Cortex of kidney (tissue), 1 donor: ENCODE measurements at places on chromosomes 3 and 15.

DNA sequence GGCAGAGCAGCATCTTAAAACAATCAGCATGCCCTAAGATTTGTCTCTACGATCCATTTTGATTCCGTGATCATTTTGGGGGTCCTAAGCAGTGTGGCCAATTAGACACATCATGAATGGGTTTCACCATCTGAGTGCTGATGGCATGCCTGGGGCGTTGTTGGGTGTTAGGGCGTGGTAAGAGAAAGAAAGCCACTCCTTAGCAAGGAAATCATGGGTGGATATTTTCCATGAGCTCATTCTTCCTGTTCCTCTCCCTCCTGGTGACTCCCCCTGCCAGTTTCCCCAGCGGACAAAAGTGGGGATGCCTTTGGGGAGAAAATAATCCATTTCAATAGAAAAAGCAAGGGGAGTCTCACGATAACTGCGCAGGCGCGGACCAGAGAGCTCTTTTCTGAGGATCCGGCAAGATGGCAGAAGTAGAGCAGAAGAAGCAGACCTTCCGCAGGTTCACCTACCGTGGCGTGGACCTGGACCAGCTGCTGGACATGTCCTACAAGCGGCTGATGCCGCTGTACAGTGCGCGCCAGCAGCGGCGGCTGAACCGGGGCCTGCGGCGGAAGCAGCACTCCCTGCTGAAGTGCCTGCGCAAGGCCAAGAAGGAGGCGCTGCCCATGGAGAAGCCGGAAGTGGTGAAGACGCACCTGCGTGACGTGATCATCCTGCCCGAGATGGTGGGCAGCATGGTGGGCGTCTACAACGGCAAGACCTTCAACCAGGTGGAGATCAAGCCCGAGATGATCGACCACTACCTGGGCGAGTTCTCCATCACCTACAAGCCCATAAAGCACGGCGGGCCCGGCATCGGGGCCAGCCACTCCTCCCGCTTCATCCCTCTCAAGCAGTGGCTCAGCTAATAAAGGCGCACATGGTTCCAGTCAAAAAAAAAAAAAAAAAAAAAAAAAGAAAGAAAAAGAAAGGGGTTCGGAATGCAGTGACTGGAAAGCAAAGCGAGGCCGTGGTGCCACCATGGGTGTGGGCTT, 301.8 kb downstream of the LRTM1 start:
- no peak for DNase-seq

- DNase-seq = no peak
Observed at GRCh38 chr3:106678657-106679390, 698.4 kb upstream of the CCDC54 start.

- DNase-seq = no peak
Observed at GRCh38 chr15:74857671-74858368, 14.9 kb upstream of the ULK3 start.

- no peak for DNase-seq
Observed at GRCh38 chr15:84880822-84881519, 3.5 kb upstream of the SLC28A1 start.

GRCh38 chr3:54994111-54994513, 66.3 kb upstream of the LRTM1 start:
- no peak for DNase-seq

DNA sequence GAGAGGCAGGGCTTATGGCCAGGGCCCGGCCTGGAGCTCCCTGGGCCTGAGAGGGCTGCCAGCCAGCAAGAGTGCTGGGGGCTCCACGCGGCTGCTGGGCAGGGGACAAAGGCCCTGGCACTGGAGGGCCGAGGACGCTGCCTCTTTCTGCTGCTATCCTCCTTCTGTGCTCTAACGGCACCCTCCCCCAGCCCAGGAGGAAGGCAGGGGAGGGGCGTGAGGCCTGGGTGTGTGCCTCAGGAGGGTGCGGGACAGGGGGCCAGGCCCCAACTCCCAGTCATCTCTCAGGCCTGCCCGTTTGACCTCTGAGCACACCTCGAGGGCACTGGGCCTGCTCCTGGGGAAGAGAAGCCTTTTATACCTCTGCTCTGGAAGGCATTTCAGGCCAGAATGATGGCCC, 115.5 kb downstream of the ADCY5 start:
- no peak for DNase-seq

DNA sequence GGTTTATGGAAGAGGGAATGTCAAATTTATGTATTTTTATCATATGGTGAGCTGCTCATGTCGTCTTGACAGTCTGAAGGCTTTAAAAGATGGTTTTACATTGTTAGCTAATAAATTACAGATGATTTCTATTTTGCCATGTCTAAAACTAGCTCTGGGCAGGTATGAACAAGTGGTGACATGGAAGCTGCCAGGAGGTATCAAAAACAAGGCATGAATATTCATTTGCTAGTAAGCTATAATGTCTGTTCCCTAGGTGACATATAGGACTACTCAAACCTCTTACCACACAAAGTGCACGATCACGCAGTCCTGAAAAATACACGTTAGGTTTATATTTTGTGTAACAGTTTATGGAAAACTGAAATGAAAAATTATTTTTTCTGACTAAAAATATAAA, 34.8 kb downstream of the ST3GAL6 start:
- DNase-seq = no peak

DNA sequence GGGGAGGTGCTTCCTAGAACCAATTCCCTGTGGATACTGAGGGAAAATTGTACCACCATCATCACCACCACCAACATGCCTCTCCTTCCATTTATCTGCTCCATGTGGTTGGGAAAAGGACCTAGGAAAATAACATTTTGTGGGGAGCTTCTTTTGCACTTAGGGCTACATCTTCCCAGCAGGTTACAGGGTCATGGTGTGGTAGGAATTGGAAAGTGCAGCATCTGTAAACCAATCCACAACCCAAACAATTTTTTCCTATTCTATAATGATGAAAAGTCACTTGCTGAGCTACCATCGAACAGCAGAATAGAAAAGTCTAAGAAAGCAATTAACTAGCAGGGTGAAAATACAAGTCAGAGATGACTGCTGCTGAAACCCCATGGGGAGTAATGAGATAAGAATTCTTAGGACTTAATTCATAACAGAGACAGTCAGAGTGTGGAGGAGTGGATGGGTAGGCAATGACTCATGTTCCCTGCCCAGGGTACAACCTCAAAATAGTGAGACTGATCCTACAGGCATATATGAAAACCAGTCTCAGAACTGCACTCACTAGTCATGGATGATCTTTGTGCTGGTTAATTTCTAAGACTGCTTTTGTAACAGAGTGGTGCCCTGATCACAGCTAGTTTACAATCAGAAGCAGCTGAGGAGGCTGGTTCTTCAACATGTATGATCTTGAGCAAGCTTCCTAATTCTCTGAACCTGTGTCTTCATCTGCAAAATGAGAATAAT, 38.1 kb upstream of the LEKR1 start:
- no peak for DNase-seq

- no peak for DNase-seq
Observed at GRCh38 chr3:136135039-136135802, 60.9 kb downstream of the MSL2 start.

DNA sequence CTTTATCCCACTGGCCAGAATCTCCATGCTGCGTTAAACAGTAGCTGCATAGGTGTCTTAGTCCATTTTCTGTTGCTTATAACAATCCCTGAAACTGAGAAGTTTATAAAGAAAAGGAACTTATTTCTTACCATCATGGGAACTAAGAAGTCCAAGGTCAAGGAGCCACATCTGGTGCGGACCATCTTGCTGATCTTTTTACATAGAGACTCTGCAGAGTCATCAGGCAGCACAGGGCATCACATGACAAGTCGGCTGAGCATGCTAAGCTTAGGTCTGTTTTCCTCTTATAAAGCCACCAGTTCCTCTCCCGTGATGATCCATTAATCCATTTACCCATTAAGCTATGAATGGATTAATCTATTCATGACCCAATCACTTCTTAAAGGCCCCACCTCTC, 22.4 kb upstream of the FAM174B start:
- no peak for DNase-seq

DNA sequence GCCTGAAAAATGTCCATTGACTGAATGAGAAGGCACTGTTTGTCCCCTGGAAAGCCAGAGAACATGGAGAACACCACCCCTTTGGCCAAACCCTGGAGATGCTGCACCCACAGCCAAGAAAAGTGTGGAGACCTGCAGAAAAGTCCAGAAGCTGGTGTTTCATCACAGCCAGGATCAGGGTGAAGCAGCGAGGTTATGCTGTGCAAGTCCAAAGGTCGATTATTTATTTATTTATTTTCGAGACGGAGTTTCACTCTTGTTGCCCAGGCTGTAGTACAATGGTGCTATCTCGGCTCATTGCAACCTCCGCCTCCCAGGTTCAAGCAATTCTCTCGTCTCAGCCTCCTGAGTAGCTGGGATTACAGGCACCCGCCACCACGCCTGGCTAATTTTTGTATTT, 5.5 kb upstream of the CTSH start:
- no peak for DNase-seq

- DNase-seq = no peak
Observed at GRCh38 chr3:30248423-30248822, 358.0 kb upstream of the TGFBR2 start.

DNA sequence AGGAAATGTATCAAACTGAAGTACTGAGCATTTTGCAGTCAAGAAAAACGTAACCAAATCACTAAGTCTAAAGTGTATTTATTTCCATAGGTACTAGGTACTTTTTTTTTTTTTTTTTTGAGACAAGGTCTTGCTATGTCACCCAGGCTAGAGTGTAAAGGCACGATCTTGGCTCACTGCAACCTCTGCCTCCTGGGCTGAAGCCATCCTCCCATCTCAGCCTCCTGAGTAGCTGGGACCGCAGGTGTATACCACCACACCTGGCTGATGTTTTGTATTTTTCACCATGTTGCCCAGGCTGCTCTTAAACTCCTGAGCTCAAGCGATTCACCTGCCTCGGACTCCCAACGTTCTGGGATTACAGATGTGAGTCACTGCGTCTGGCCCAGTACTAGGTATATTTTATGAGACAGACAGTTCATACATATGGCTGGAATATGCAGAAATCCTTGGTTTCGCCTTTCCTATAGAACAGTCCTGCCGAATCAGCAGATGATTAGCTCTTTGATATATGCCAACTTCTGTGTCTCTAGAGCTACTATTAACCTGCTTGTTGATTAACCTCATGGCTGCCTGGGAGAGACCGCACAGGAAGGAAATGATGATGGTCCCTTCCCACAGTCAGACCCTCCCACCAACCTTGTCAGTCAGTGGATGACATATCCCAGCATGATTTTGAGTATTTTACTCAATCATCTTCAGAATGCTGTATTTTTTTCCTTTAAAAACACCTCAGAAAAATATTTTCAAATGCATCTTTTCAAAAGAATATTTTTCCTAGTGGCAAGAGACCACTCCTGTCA, 32.3 kb downstream of the TMOD3 start:
- no peak for DNase-seq

GRCh38 chr3:81198216-81198615, 563.2 kb downstream of the GBE1 start:
- no peak for DNase-seq

DNA sequence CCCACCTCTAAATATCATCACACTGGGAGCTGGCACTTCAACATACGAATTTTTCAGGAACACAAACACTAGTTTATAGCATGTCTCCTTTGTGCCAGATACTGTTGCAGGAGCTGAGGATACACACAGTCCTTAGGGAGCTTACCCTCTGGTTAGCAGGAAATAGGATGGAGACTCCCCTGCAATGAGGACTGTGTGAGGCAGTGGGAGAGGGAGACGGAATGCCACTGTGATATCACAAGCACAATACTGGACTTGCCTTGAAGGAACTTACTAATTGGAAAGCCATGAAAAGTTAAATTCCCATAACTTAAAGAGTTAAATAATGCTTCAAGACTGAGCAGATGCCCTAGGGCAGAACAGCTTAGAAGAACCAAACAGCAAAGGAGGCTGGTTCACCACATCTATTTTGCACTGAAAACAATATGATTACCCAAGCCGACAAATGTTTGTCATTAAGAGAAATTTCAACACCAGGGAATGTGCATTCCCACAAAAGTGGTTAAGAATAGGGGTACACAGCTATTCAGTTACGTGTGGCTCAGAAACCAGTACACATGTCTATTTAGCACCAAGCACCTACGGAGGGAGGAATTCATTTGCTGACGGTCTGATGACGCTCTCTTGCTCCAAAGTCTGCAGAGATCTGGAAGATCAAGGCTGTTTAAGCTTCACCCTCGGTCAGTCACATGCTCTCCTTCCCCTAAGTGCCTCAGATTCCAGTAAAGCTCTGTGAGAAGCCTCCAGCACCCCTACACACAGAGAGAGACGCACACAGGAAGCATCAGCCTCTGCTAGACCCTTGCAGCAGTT, 5.2 kb downstream of the TBC1D2B start:
- no peak for DNase-seq

DNA sequence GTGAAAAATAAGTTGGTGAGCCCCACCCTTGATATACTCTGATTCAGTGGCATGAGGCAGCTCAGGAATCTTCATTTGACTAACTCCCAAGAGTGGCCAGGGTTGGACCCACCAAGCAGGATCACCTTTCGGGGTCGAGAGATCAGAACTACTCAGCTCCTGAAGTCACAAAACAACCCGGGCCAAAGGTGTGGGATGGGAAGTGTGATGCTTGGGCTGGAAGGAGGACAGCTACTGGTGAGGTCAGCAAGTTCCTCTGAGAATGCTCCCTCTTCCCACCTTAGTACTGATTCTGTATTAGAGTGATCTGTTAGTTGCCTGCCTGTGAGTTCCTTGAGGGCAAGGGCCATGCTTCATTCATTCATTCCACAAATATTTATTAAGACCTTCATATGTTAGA, 15.1 kb downstream of the ESYT3 start:
- no peak for DNase-seq

- DNase-seq = no peak
Observed at GRCh38 chr3:193040836-193041672, 123.4 kb upstream of the MB21D2 start.

- no peak for DNase-seq
Observed at GRCh38 chr15:86164232-86164898, 84.7 kb downstream of the AGBL1 start.

DNA sequence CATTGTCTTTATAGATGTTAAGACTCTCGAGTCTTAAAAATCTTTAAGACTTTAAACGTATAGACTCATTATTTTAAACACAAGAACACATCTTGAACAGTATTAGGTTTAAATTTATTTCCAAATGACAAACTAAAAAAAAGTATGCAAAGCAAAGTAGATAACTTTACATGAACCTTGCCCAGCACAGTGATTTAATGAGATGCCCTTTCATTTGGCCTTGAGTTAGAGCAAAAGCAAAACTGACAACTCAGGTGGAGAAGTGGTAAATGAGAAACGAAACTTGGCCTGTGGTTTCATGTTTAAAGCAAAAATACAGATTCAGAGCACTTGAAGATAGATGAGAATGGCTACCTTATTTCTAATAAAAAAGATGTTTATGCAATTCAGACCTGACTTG, 8.6 kb downstream of the GPR15 start:
- DNase-seq = no peak
